Neuronal stem cell (in vitro differentiated cells): ENCODE measurements at places on chromosomes 2 and 18.

DNA sequence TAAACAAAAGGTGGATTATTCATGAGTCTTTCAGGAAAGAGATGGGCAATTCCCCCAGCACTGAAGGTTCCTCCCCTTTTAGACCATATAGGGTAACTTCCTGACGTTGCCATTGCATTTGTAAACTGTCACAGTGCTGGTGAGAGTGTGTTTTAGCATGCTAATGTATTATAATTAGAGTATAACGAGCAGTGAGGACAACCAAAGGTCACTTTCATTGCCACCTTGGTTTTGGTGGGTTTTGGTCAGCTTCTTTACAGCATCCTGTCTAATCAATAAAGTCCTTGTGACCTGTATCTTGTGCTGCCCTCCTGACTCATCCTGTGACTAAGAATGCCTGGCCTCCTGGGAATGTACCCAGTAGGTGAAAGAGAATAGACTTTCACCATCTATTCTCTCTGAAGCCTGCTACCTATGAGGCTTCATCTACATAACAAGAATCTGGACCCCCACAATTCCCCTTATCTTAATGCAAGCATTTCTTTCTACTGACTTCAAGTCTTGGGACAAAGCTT is 148.7 kb downstream of the CABLES1 start:
- H3K36me3 ChIP-seq = no peaks in the 10 kb centered on the region
- H3K4me1 ChIP-seq = peaks cover 8% of the 10 kb centered on the region
- no peak overlapping the region for H3K27ac ChIP-seq
- H3K27me3 ChIP-seq = no peaks in the 10 kb centered on the region

GRCh38 chr18:57346876-57347275 is 5.5 kb upstream of the ST8SIA3 start:
- no peak overlapping the region for H3K27ac ChIP-seq
- H3K4me1 ChIP-seq = no peaks in the 10 kb centered on the region
- DNase-seq = no peak
- H3K4me3 ChIP-seq = no peak overlapping the region
- no peaks in the 10 kb centered on the region for H3K36me3 ChIP-seq
- no peaks in the 10 kb centered on the region for H3K27me3 ChIP-seq

DNA sequence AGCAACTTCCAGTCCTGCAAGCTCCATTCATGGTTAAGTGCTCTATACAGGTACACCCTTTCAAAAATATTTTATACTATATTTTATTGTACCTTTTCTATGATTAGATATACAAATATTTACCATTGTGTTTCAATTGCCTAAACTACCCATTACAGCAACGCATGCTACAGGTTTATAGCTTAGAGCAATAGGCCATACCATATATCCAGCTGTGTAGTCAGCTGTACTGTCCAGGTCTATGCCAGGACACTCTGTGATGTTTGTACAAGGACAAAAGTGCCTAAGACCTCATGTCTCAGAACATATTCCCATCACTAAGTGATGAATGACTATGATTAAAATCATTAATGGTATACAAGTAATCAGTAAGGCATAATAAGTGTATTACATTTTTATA is 368.7 kb downstream of the CMPK2 start:
- no peaks in the 10 kb centered on the region for H3K36me3 ChIP-seq
- H3K4me3 ChIP-seq = no peak overlapping the region
- H3K27me3 ChIP-seq = no peaks in the 10 kb centered on the region

- no peaks in the 10 kb centered on the region for H3K4me1 ChIP-seq
- no peak for DNase-seq
- no peak overlapping the region for H3K27ac ChIP-seq
- H3K36me3 ChIP-seq = peaks cover 26% of the 10 kb centered on the region
- H3K4me3 ChIP-seq = no peak overlapping the region
These were observed 845 bp downstream of the CFAP210 start for GRCh38 chr2:169693360-169693759.

GRCh38 chr2:37827911-37828511 is 97.1 kb upstream of the RMDN2 start:
- DNase-seq = no peak
- H3K36me3 ChIP-seq = no peaks in the 10 kb centered on the region
- H3K4me3 ChIP-seq = no peak overlapping the region
- no peaks in the 10 kb centered on the region for H3K4me1 ChIP-seq
- no peaks in the 10 kb centered on the region for H3K27me3 ChIP-seq
- no peak overlapping the region for H3K27ac ChIP-seq

DNA sequence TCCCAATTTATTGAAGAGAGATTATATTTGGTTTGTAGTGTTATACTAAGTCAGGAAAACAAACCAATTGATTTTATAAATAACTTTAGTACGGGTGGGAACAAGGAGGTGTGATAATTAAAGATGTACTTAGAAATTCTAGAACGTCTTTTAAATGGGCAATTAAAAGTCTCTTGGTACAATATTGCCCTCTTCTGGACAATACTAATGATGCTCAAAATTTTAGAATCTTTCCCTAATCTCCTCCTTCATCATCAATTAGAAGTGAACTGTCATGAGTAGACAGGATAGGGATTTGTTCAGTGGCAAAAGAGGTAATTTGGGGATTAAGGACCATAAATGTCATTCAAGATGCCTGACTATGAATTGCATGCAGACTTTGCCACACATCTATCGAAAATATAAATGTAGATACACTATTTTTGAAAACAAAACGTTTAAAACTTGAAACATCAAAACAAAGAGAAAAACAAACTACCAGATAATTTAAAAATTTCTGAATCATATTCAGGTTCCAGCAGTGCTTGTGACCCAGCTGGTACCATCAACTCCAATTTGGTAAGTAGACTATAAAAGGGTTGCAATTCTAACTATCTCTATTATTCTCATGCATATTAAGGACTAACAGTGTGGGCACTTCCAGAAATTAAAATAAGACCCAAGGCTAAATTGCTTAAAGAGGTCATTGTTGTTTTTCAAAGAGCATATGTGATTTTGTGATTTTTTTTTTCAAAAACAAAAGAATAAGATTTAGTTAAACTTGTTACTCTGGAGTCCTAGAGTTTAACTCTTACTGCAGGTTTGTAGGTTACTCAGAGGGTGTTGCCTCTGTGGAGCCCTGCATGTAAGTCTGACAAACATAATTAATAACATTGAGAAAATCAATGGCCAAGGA is 123.5 kb downstream of the LAMA3 start:
- H3K27me3 ChIP-seq = no peaks in the 10 kb centered on the region
- peak; percentile 8 for DNase-seq
- no peak overlapping the region for H3K27ac ChIP-seq
- H3K36me3 ChIP-seq = no peaks in the 10 kb centered on the region
- H3K4me1 ChIP-seq = no peaks in the 10 kb centered on the region
- H3K4me3 ChIP-seq = no peak overlapping the region

- H3K4me3 ChIP-seq = no peak overlapping the region
- H3K36me3 ChIP-seq = peaks cover under 1% of the 10 kb centered on the region
- no peak for DNase-seq
- H3K27me3 ChIP-seq = no peaks in the 10 kb centered on the region
- no peak overlapping the region for H3K27ac ChIP-seq
These were observed 95.6 kb downstream of the EHBP1 start for GRCh38 chr2:62801110-62801509.

- no peaks in the 10 kb centered on the region for H3K27me3 ChIP-seq
- H3K4me1 ChIP-seq = no peaks in the 10 kb centered on the region
- H3K27ac ChIP-seq = no peak overlapping the region
- no peak overlapping the region for H3K4me3 ChIP-seq
- H3K36me3 ChIP-seq = no peaks in the 10 kb centered on the region
These were observed 105.5 kb downstream of the THADA start for GRCh38 chr2:43490252-43490786.

- no peak overlapping the region for H3K4me3 ChIP-seq
- no peaks in the 10 kb centered on the region for H3K4me1 ChIP-seq
- DNase-seq = no peak
- H3K27ac ChIP-seq = no peak overlapping the region
These were observed 11.5 kb downstream of the DPP4 start for GRCh38 chr2:162062559-162062958.

DNA sequence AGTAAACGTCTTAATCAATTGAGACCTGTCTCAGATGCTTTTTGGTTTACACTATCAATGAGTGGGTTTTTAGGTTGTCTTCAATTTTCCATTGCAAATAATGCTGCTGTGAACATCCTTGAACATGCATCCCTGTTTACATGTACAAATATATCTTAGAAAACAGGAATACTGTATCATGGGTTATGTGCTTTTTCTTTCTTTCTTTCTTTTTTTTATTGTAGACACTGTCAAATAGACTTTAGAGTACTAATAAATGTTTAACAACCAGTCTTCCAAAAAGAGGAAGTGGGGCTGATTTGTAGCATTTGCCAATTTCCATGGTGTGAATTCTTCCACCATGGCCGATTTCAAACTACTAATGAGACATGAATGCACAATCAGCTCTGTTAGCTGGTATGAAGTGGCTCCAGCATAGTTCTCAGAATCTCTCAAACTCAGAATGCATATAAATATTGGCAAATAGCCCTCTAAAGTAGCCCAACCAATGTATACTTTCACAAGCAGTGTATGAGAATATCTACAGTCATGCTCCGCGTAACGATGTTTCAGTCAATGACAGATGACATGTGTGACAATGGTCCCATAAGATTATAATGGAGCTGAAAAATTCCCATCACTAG is 50.3 kb upstream of the B3GNT2 start:
- H3K36me3 ChIP-seq = no peaks in the 10 kb centered on the region
- DNase-seq = no peak
- H3K4me3 ChIP-seq = no peak overlapping the region
- no peak overlapping the region for H3K27ac ChIP-seq
- no peaks in the 10 kb centered on the region for H3K27me3 ChIP-seq

- H3K4me1 ChIP-seq = no peaks in the 10 kb centered on the region
- no peak overlapping the region for H3K27ac ChIP-seq
These were observed 27.6 kb upstream of the SOCS6 start for GRCh38 chr18:70261141-70261788.

DNA sequence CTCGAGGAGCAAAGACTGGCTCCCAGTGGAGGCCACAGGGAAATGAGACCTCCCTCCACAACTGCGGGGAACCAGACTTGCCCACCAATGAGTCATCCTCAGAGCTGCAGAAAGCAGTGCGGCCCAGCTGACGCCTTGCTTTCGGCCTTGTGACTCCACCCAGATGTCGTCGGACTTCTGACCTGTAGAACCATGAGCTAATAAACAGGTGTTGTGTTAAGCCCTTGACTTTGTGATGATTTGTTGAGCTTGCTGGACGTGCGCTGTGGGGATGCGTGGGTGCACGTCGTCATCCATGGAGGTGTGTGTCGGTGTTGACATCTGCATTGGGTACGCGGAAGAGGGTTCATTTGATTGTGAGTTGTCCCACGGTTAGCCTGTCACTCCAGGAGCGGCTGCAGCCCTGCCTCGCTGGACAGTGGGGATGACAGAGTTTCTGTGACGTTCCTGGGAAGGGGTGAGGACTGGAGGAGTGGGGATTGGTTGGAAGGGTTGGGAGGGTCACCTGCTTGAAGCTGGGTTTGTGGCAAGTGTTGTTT is 154.1 kb downstream of the SH3BP4 start:
- no peaks in the 10 kb centered on the region for H3K27me3 ChIP-seq
- DNase-seq = no peak
- peaks cover 4% of the 10 kb centered on the region for H3K4me1 ChIP-seq
- no peak overlapping the region for H3K4me3 ChIP-seq

GRCh38 chr2:235960011-235960715 is 208.0 kb downstream of the GBX2 start:
- peaks cover 15% of the 10 kb centered on the region for H3K36me3 ChIP-seq
- no peak overlapping the region for H3K27ac ChIP-seq
- DNase-seq = no peak
- H3K4me3 ChIP-seq = no peak overlapping the region

- no peak overlapping the region for H3K4me3 ChIP-seq
- no peak for DNase-seq
- no peak overlapping the region for H3K27ac ChIP-seq
- H3K36me3 ChIP-seq = no peaks in the 10 kb centered on the region
These were observed 353.6 kb upstream of the FSIP2 start for GRCh38 chr2:185384822-185385560.

DNA sequence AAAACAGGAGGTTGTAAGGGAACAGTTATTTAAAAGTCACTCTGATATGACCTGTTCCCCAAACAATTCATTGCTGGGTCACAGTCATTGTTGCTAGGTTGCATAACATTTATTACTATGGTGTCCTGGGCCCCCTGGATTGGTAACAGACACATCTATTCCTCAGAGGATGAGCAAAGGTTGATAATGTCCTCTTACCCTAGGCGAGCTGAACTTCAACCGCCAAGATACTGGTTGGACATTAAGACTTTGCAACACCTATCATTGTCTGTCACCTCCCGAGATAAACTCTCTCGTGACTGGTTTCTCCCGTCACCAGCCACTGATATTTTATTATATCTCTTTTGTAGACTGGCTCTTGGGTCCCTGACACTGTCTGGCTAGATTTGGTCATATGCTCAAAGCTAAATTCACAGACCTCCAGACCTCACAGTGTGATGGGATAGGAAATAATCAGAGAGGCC is 361.3 kb downstream of the ZNF521 start:
- no peak for DNase-seq
- no peaks in the 10 kb centered on the region for H3K36me3 ChIP-seq
- no peak overlapping the region for H3K4me3 ChIP-seq
- no peaks in the 10 kb centered on the region for H3K27me3 ChIP-seq
- peaks cover 10% of the 10 kb centered on the region for H3K4me1 ChIP-seq

DNA sequence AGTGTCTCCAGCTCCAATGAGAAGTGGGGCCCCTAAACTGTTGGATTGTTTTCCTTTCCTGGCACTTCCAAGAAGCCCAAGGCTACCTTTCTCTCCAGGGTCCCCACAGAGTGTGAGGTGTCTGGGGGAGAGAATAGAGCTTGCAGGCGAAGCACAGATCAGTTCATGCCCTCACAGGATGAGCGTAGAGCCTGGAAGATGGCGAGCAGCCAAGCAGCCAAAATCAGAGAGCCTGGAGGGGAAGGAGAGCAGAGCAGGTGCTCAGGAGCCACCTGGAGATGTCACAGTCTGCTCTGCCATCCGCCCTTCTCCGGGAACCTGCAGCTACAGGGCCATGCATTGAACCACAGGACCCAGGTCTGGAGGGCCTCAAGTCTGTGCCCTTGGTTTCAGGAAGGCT is 54.7 kb upstream of the TCF7L1 start:
- H3K4me3 ChIP-seq = no peak overlapping the region
- no peak for DNase-seq
- no peak overlapping the region for H3K27ac ChIP-seq
- H3K36me3 ChIP-seq = no peaks in the 10 kb centered on the region
- H3K4me1 ChIP-seq = no peaks in the 10 kb centered on the region

DNA sequence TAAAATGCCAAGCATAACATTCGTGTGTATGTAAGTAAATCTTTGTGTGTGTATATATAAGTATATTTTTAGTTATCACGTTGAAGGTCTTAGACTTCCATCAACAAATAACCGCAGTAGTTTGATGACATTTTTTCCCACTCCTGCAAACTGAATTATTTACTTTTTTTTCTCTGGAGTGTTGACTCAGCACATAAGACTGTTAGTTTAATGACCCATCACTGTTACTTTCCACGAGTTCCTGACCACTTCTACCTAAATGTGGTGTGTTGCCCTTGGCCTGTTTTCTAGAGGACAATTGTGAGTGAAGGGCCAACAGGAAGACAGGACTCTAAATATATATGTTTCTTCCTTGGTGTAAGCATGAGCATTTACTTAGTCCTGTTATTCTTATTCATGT is 71.3 kb upstream of the TXNDC2 start:
- no peak for DNase-seq
- no peaks in the 10 kb centered on the region for H3K36me3 ChIP-seq
- H3K4me3 ChIP-seq = no peak overlapping the region
